ENCODE measurements at places on chromosomes 7 and 10.
A peak's percentile ranks its signal among the peaks of the same experiment; 100 is the strongest.

GRCh38 chr7:99918959-99919813 is at the start of gene TRIM4:
Gene TRIM4, minus strand, starts transcription at chr7:99919530. Its CDS starts 129 bp downstream, at chr7:99919401.
- no peaks in the 10 kb centered on the region for H3K27me3 ChIP-seq
- peak within 1 kb of the TSS; percentile 93 for H3K27ac ChIP-seq
- peak within 1 kb of the TSS; percentile 88 for H3K4me3 ChIP-seq
- H3K36me3 ChIP-seq: peaks cover 17% of the 10 kb centered on the region
- peak; percentile 83 for DNase-seq

- no peak for DNase-seq
- no peaks in the 10 kb centered on the region for H3K36me3 ChIP-seq
- H3K4me3 ChIP-seq: no peak overlapping the region
- H3K27me3 ChIP-seq: no peaks in the 10 kb centered on the region
- H3K4me1 ChIP-seq: no peaks in the 10 kb centered on the region
Observed at GRCh38 chr7:82527851-82528250, 84.3 kb upstream of the CACNA2D1 start.

DNA sequence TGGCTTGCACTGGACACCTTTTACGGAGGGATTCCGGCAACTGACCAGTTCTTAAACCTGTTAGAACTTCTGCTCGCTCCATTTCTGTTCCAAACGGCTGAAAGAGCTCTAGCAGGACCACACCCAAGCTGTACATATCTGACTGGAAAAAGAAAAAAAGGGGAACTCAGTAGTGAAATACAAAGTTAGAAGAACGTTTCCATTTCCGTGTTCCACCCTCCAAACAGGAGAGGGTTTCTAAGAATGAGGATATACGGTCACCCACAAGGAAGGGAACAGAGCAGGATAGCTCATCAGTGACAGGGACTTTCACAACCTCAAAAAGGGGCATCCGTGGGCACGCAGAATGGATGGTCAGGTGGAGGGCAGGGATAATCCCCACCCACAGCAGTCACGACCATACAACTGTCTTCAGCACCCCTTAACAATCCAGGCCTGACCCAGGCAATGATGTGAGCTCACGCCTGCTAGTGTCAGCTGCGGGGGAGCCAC is 4.3 kb upstream of the ANKRD61 start:
- H3K4me3 ChIP-seq: peak overlapping the region; percentile 82
- H3K4me1 ChIP-seq: peaks cover 26% of the 10 kb centered on the region
- DNase-seq: no peak
- peaks cover 57% of the 10 kb centered on the region for H3K36me3 ChIP-seq
- H3K27ac ChIP-seq: peak overlapping the region; percentile 92

DNA sequence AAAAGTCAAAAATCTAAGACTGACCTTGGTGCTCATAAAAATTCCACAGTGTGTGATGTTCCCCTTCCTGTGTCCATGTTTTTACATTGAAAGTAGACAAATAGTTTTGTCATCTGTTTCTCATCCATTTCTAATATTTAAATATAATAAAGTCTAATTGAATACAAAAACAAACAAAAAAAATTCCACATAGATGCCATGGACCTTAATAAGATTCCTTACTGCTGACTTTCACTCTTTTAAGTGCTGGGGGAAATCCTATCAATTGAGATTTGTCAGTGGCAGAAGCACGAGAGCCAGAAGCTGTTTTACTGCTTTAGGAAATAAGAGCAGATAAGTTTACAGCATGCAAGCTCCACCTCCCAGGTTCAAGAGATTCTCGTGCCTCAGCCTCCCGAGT is 310.0 kb downstream of the ABCA13 start:
- H3K27ac ChIP-seq: no peak overlapping the region
- no peaks in the 10 kb centered on the region for H3K4me1 ChIP-seq
- DNase-seq: no peak
- no peak overlapping the region for H3K4me3 ChIP-seq
- no peaks in the 10 kb centered on the region for H3K36me3 ChIP-seq

DNA sequence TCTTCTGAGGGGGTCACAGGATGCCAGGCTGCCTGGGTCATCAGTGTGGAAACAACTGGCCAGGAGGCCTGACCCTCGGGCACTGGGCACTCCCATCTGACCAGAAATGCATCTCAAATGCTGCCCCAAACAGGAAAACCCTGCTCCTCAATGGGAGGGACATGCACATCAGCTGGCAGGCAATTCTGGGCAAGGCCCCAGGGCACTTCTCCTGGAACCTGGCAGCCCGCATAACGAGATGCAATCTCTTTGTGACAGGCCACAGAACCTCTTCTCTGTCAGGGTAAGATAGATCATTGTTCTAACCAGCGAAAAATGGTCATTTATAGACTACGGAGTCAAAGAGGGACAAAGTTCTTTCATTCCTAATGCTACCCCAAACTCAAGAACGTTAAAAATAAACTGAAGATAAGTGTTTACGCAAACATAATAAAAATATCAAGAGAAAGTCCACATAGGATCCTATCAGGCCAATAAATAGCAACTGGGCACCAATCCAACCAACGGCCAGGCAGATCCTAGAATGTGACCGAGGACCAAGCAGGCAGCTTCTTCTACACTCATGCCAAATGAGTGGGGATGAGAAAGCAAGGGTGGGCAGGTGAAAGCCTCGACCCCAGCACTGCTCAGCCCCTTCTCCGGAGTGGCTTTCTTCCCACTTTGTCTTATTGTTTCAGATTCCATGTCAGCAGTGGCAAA is 212.3 kb downstream of the TCERG1L start:
- H3K27me3 ChIP-seq: no peaks in the 10 kb centered on the region
- no peak overlapping the region for H3K4me3 ChIP-seq
- no peaks in the 10 kb centered on the region for H3K4me1 ChIP-seq

DNA sequence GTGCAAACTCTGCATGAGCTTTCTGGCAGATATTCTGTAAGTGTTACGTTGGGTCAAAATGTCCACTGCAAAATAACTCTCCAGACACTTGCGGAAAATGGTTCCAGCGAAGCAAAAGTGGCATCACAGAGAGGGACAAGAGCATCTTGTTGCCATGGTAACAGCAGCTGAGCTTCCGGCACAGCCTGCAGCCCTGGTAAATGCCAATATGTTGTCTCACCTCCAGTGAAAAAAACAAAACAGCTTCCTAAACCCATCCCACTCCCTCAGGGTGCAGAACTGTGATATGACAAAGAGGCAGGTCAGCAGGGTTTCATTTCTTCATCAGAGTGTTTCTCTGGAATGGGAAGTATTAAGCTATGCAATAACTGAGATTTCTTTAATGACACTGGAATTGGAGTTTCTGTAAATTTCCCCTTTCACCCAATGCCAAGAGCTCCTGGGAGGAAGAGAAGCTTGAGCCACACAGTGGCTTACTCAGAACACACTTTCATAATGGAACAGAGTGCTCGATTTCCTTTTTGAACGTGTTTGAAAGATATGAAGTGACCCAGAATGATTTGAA is 65.6 kb downstream of the FOXI2 start:
- no peak overlapping the region for H3K27ac ChIP-seq
- H3K27me3 ChIP-seq: peaks cover 60% of the 10 kb centered on the region
- no peak overlapping the region for H3K4me3 ChIP-seq
- no peaks in the 10 kb centered on the region for H3K4me1 ChIP-seq

- H3K27me3 ChIP-seq: peaks cover 32% of the 10 kb centered on the region
- peaks cover 5% of the 10 kb centered on the region for H3K4me1 ChIP-seq
- peaks cover 3% of the 10 kb centered on the region for H3K36me3 ChIP-seq
Observed at GRCh38 chr10:28381903-28382347, 79.1 kb upstream of the MPP7 start.

DNA sequence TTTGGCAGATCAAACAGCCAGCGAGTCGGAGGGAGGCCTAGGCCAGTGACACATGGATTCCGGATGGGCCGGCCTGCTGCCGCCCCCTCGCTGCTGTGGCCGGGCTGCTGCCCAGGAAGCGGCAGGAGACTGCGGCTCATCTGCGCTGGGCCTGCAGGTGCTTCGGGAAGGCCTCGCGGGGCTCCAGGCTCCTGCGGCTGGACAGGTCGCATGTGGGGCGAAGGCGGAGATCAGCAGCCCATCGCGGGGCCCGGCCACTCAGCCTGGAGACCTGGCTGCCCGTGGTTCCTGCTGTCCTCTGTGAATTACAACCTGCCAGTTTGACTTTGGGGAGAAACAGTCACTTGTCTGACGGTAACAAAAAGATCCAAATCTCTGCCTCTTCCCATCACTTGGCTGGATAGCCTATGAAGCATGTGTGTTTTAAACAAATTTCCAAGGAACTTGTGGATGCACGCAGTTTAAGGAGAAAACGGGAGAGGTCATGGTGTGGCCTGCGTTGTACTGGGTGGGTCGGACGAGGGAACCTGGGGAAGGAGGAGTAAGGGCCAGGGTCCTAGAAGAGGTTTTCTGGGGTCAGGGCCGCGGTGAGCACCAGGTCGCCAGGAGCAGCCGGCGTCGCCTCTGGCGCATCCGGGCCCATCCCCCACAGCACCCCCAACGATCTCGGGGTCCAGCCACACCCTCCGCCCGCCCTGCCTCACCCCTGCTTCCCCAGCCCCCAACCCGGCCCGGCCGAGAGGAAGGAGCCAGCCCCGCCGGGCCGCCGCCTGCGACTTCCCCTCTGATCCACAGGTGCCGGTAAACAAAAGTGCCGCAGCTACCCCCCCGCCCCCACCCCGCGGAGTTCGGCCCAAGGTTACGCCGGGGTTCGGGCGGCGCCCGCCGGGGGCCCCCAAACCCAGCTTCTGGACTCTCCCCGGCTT is 1.6 kb downstream of the SPOCK2 start:
- no peaks in the 10 kb centered on the region for H3K27me3 ChIP-seq
- H3K27ac ChIP-seq: peak overlapping the region; percentile 98
- H3K4me1 ChIP-seq: peaks cover 70% of the 10 kb centered on the region

DNA sequence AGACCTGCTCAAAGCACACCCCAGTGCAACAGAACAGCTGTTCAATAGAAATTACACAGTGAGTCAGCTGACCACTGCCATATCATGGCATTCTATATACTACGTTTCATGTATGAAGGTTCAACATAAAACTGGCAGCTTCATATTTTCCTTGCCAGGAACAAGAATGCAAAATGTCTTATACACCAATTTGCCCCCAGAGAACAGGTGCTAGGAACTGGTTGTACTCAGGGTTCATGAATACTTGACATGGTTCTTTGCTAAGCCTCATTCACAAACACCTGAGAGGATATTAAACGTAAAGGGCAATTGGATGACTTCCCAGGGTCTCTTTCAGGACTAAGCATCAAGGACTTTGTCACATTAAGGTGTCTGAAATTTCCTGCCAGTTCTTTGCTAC is 6.9 kb downstream of the MYOF start:
- H3K4me1 ChIP-seq: no peaks in the 10 kb centered on the region
- H3K4me3 ChIP-seq: no peak overlapping the region
- no peak overlapping the region for H3K27ac ChIP-seq

GRCh38 chr7:73908123-73908611 is 47.2 kb downstream of the TMEM270 start:
- no peak overlapping the region for H3K27ac ChIP-seq
- H3K27me3 ChIP-seq: peaks cover 49% of the 10 kb centered on the region
- no peak overlapping the region for H3K4me3 ChIP-seq
- DNase-seq: no peak
- no peaks in the 10 kb centered on the region for H3K36me3 ChIP-seq

GRCh38 chr7:20430664-20431063 is 100.0 kb downstream of the ITGB8 start:
- DNase-seq: no peak
- H3K27me3 ChIP-seq: no peaks in the 10 kb centered on the region
- H3K36me3 ChIP-seq: no peaks in the 10 kb centered on the region
- no peak overlapping the region for H3K4me3 ChIP-seq
- no peak overlapping the region for H3K27ac ChIP-seq

DNA sequence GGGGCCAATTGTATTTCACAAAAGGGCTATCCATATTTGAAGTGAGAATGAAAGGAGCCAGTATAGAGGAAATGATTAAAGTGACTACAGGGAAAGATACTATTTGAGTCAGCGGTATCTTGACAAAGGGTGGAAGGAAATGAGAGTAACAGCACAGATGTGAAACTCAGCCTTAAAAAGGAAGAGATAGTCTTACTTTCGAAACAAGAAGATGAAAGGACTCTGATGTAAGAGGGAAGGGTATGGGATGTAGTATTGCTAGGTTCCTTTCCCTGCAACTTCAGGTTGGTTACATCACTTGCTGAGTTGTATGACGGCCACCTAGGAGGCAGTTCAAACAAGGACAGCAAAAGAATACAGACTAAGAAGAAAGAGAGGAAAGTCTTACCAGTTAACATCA is 13.7 kb downstream of the CISD1 start:
- H3K36me3 ChIP-seq: peaks cover 8% of the 10 kb centered on the region
- H3K4me1 ChIP-seq: peaks cover 21% of the 10 kb centered on the region
- peak overlapping the region; percentile 42 for H3K4me3 ChIP-seq
- H3K27ac ChIP-seq: peak overlapping the region; percentile 65
- DNase-seq: no peak
- H3K27me3 ChIP-seq: no peaks in the 10 kb centered on the region

DNA sequence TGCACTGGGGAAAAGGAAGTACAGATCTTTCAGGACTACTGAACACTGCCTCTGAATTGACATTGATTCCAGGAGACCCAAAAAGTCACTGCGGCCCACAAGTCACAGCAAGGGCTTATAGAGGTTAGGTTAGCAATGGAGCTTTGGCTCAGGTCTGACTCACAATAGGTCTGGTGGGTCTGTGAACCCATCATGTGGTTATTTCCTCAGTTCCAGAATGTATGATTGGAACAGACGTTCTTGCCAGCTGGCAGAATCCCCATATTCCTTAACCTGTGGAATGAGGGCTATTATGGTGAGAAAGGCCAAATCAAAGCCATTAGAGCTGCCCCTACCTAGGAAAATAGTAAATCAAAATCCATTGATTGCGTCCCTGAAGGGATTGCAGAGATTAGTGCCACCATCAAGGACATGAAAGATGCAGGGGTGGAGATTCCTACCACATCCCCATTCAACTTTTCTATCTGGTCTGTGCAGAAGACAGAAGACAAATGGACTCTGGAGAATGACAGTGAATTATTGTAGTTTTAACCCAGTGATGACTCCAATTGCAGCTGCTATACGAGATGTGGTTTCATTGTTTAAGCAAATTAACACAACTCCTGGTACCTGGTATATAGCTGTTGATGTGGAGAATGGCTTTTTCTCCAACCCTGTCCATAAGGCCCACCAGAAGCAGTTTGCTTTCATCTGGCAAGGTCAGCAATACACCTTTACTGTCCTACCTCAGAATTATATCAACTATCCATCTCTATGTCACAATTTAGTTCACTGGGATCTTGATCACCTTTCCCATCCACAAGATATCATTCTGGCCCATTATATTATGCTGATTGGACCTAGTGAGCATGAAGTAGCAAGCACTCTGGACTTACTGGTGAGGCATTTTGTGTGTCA is 44.5 kb upstream of the PIK3CG start:
- DNase-seq: no peak
- no peaks in the 10 kb centered on the region for H3K36me3 ChIP-seq
- H3K27ac ChIP-seq: no peak overlapping the region

DNA sequence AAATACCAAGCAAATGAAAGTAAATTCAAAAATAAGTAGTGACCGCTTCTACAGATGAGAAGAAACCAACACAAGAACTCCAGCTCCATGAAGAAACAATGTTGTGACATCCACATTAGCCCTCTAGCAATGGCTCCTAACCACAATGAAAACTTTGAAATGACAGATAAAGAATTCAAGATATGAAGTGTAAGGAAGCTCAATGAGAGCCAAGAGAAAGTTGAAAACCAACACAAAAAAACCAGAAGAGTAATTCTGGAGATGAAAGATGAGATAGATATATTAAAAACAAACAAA is 68.2 kb upstream of the DDC start:
- no peak overlapping the region for H3K27ac ChIP-seq
- DNase-seq: no peak
- H3K4me3 ChIP-seq: no peak overlapping the region
- peaks cover 6% of the 10 kb centered on the region for H3K4me1 ChIP-seq

GRCh38 chr7:37081436-37081835 is 357.1 kb upstream of the AOAH start:
- H3K36me3 ChIP-seq: peaks cover 8% of the 10 kb centered on the region
- peaks cover 29% of the 10 kb centered on the region for H3K4me1 ChIP-seq
- H3K4me3 ChIP-seq: no peak overlapping the region
- H3K27ac ChIP-seq: no peak overlapping the region

GRCh38 chr7:90903841-90904240 is 307.7 kb downstream of the CDK14 start:
- no peaks in the 10 kb centered on the region for H3K4me1 ChIP-seq
- no peak overlapping the region for H3K4me3 ChIP-seq
- no peaks in the 10 kb centered on the region for H3K27me3 ChIP-seq

Measured in central memory CD8-positive, alpha-beta T cell (primary cell).